ENCODE measurements at places on chromosomes 16 and 17.

DNA sequence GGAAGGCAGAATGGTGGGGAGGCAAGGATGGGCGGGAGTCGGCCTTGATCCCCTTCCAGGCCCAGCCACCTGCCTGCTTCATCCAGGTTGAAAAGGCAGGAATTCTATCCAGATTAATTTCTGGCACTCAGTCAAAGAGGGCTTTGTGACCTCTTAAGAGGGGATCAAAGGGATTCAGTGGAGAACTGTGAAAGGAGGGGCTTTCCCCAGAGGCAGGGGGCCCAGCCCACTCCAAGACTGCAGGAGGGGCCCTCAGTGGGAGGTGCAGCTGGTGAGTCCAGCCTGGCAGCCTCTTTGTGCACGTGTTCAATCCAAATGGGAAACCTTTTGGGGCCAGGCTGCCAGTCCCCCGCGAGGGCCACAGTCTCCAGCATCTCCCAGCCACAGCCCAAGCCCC is 148.5 kb upstream of the PLCG2 start:
- no peak for DNase-seq

- no peak for DNase-seq
Measured at GRCh38 chr16:87127061-87127765, 190.0 kb downstream of the C16orf95 start.

- no peak for DNase-seq
Measured at GRCh38 chr17:48093341-48094045, 7.8 kb downstream of the CBX1 start.

GRCh38 chr17:65163990-65164495 is 26.9 kb downstream of the RGS9 start:
- no peak for DNase-seq

GRCh38 chr16:4415538-4416199 is 727 bp downstream of the CORO7 start:
- DNase-seq: peak; percentile 57

- DNase-seq: no peak
Measured at GRCh38 chr17:48478224-48479013, 48.4 kb upstream of the SKAP1 start.

DNA sequence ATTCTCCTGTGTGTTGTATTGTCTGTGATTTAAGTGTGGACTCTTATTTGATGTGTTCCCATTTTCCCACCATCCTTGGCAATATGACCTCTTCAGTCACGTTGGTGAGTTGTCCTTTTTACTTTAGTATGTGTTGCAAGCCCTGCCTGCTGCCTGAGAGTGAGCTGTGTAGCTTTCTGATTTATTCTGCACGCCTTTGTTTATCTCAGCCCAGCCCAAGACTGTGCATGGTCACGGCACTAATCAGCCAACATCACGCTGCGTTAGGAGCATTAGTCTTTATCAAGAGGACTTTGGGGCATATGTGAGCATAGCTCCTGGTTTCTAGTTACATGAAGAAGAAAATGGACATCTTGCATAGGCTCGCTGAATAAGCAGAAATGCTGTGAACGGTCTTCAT is 6.0 kb downstream of the TOM1L1 start:
- DNase-seq: no peak

DNA sequence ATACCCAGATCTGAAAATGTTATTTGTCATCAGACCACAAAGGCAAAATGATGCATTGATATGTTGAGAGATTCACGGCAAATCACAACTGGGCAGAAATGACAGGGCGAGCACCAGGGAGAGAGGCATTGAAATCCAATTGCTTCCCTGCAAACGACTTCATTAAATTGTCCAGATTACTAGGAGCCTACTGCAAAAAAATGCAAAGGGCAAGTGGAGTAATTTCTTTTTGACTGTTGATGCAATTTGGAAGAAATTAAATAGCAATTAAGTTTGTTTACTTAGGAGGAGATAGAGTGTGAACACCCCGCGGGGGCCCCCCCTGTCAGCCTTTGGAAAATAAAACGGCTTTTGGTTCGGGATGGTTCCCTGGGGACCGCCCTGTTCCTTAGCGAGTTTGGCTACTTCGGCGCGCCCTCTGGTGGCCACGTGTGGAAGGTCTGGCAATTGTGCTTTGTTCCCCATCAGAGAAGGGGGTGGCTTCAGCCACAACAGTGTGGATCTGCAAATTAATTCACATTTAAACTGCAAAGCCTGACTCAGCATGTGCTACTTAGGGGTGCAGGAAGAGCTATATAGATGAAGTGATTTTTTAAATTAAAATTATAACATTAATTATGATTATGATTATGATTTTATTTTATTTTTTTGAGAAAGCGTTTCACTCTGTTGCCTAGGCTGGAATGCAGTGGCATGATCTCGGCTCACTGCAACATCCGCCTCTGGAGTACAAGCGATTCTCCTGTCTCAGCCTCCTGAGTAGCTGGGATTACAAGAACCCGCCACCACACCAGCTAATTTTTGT is 14.5 kb upstream of the TMC7 start:
- DNase-seq: peak; percentile 91

GRCh38 chr17:8985054-8985701 is 19.7 kb upstream of the PIK3R5 start:
- DNase-seq: no peak

DNA sequence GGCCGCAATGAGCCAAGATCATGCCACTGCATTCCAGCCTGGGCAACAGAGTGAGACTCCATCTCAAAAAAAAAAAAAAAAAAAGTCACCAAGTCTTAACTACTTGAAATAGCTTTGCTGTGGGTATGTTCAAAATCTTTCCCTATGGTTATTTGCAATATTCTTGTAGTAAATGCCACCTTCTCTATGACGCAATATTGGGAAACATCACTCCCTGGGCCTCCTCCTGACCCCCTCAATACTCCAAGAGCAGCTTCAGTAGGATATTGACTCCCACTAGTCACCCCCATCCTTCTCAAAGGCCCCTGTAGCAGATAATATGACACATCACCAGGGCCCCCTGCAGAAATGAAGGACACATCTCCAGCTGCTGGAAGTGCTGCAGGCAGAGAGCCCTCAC is 137.8 kb downstream of the AIPL1 start:
- no peak for DNase-seq

Measured in endothelial cell (in vitro differentiated cells).